Esophagus mucosa (tissue), 1 donor: ENCODE measurements at places on chromosomes 2 and 18. TPM values are rescaled to one million over a fixed set of nuclear protein-coding genes. Genes with fewer than 3 reads are reported as not detected.

- ATAC-seq, result no peak
Observed at GRCh38 chr2:148042219-148042618, 21.3 kb downstream of the MBD5 start.

DNA sequence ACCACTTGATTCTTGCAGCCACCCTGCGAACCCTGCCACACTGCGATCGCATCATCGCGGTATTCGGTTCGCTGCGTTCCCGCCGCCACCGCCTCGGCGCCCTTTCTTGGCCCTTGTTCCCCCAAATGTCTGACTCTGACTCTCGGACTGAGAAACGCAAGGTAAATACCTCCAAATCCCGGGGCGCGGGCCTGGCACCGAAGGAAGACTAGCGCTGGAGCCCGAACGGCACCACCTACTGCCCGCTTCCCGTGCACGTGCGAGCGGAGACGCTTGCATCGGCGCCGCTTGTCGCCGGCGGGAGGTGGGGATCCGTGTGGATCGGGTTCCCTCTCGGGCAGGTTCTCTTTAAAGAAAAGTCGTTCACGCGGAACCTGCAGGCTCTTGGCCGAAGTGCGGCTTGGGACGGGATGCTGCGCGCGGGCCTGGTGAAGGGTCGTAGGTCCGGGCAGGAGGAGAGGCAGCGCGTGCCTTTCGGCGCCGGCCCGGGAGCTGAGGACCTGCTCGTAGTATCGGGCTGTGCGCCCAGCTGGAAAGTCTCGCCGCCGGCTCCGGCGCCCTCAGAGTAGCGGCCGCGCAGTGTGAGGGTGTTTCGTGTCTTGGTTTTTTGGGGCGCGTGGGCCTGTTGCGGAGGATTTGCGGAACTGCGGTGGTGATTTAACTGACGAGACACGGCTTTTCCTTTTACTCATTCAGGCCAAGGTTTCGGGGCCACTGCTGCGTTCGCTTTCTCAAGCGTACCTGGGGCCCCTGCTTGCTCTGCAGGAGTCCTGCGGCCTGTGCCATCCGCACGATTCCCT is 514 bp downstream of the BCL2L11 start:
- peak; percentile 3 for ATAC-seq

GRCh38 chr18:75324686-75325257 is 102.7 kb downstream of the SMIM21 start:
- ATAC-seq, result no peak

GRCh38 chr18:34818064-34818463 is 108.0 kb downstream of the DTNA start:
- ATAC-seq, result no peak

DNA sequence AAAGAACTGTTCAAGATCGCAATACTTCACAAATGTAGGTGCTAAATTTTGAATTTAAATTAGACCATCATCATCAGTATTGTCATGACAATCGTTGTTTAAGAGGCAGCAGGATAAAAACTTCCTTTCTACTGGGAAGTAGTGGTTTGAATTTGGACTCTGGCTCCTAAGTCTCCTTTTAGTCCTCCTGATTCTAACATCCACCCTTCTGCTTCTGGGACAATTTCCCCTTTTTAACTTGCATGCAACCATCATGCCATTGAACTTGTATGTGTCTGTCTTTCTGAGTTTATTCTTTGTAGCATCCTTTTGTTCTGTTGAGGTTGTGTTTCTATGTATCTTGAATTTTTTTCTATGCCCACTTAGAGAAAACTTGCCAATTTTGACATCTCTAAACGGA is 249.7 kb downstream of the PTGR3 start:
- no peak for ATAC-seq

Gene PID1
- 1.2 TPM for total RNA-seq

Gene STARD6
- total RNA-seq, result not detected
